ENCODE measurements at places on chromosomes 1 and 21.

GRCh38 chr1:6726253-6726652 lies 24.6 kb upstream of the DNAJC11 start:
- DNase-seq, result no peak

- no peak for DNase-seq
Observed at GRCh38 chr21:46286648-46287002, 483 bp downstream of the YBEY start.

- DNase-seq, result peak; percentile 13
Observed at GRCh38 chr21:15514073-15514946, 215.5 kb upstream of the USP25 start.

- DNase-seq, result no peak
Observed at GRCh38 chr1:41313661-41314131, 47.5 kb upstream of the FOXO6 start.

DNA sequence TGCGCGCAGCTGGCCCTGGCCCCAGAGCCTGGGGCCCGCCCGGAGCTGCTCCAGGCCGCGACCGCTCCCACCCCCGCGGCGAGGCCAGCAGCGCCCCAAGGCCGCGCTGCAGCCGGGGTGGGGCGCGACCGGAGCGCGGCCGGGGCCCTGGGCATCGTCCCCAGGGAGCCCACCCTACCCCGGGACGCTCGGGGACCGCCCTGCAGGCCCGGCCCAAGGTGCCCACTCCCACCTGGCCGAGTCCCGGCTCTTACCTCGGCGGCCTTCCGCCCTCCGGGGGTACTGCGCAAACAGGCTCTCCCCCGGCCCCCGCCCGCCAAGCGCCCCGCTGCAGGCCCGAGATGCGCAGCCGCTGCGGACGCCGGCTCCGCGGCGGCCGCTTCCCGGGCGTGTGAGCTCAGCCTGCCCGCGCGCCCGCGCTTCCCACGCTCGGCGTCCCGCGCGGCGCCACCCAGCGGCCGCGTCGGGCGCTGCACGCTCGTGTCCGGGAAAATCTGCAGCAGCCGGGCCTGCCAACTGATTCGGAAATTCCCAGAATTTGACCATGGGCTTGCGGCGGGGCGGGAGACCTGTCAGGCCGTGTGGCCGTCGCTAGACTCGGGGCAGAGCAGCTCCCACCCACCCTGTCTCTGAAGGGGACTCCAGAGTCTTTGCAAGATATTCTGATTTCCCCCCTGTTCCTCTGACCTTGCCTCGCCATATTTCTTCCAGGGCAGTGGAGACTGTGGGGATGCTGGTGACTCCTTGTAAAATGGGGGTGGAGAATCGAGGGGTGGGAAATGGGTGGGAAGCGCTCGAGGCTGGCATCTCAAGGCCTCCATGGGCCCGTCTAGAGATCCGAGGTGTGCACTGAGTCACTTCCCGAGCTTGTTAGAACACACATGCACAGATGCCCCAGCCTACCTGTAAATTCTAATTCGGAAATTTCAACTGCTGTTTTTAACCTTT lies 41.9 kb downstream of the CD34 start:
- peak; percentile 48 for DNase-seq

GRCh38 chr1:11920239-11920903 lies 5.9 kb downstream of the KIAA2013 start:
- no peak for DNase-seq

- DNase-seq, result no peak
Observed at GRCh38 chr1:203296460-203297073, 8.8 kb upstream of the BTG2 start.

DNA sequence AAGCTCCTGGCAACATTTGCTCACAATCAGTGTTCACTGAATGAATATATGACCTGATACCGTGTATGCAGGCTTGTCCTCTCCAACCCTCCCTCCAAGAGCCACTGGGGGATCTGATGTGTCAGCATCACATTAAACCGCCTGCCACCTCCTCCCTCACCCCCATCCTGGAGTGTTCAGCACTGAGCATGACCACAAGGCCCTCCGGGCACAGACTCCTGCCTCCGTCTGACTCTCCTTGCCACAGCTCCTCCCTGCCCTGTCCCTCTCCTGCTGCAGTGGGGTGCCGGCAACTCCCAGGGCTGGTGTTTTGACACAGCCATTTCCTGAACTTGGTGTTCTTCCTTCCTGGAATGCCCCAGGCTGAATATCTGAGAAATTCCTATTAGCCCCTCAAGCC lies 136.7 kb downstream of the FCRL5 start:
- DNase-seq, result no peak

DNA sequence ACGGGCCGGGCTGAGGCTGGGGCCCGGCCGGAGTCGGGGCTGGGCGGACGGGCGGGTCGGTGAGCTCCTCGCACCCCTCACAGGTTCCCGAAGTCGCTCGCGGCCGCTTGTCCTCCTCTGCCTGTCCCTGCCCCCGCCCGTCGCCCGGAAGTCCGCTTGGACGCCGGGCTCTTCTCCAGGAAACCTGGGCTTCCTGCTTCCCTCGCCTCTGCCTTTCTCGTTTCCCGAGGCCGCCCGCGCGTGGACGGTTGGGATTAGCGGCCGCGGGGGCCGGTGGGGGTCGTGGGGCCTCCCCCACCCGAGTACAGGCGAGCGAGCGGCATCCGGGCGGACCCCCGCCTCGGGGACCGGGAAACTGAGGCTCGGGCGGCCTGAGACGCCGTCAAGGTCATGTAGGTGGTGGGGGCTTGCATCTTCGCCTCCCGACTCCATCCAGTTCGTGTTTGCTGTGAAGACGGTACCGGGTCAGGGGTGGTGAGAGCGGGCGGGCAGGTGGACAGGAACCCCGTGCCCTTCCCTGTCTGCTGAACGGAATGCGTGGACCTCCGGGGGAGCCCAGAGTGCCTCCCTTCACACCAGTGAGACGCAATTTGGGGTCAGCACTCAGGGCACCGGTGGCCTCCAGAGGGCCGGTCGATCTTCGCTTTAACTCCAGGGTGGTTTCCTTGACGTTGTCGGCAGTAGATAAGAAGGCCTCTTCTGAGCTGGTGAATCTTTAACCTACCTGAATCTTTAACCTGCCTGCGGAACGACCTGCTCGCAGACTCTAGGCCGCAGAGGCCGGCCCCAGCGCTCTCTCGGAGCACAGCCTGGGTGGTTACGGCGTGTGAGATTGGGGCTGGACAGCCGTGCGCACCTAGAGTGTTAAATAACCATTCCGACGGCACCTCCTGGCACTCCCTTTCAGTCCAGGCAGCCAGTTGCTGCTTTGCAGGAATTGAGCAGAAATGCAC lies 686 bp downstream of the ARF1 start:
- peak; percentile 44 for DNase-seq

- no peak for DNase-seq
Observed at GRCh38 chr1:201499795-201500669, 6.9 kb downstream of the CSRP1 start.

DNA sequence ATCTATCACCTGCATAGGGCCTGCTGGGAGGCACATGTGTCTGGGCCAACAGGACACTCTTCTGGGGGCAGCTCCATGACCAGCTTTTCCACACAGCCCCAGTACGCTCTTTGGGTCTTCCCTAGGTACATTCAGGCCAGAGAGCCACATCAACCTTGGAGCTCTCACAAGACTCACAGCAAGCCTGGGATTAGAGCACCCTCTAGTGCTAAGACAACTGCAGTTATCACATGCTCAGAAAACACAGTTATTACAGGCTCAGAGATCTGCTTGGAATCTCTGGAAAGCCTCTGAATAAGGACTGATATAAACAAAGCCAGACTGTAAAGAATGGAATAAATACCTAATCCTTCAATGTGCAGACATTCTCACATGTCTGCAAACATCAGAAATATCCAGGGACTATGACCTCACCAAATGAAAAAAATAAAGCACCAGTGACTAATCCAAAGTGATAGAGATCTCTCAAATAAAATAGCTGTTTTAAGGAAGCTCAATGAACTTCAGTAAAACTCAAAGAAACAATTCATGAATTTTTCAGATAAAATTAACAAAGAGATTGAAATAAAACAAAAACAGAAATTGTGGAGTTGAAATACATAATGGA lies 563.9 kb upstream of the NR5A2 start:
- DNase-seq, result no peak

DNA sequence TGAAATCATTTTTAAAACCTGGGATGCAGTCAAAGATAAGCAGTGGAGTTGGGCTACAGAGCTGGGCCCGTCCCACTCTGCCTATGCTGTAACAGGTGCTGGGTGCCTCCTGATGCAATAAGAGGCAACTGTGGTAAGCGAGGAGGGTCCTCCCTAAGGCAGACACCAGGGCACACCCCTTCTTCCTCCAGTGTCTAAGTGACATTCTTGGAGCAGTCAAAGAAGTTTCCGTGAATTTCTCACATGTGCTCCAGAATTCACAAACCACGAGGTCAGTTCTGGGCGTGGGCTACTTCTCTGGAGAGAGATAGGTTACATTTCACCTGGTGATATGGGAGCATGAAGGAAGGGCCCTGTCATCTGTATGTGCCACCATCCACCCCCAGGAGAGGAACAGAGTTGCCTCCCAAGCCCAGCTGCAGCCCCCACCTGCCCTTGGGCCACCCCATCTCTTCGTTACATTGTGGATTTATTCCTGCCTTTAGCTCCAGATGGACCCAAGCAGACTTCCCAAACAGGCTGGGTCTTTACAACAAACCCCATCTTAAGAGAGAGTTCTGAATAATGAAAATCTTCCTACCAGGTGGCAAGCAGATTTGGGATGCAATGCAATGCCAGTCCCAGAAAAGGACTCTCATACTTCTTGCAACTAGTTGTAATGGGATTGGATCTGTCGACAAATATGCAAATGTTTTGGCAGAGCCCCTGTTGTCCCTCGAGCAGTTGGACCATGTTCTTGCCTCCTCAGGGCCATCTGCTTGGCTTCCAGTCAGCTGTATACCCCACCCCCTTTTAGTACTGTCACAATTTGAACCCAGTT lies 82.5 kb upstream of the CNTN2 start:
- DNase-seq, result no peak

GRCh38 chr21:40373761-40374160 lies 473.2 kb downstream of the DSCAM start:
- no peak for DNase-seq

DNA sequence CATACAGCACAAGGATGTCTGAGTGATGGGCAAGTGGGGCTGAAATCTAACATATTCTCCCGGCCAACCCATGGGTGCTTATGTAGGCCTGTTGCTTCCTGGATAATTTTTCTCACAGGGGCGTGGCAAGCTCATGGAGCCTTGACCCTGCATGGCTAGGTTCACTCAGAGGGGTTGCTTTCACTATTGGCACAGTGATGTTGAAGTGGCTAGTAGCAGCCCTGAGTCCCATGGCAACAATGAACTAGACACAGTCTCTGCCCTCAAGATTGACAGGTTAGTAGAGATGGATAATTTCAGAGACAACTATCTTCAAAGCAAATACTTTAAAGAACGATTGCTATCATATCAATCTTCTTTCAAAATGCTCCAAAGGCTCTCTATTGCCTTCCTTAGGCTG lies 6.5 kb upstream of the MAB21L3 start:
- DNase-seq, result no peak

DNA sequence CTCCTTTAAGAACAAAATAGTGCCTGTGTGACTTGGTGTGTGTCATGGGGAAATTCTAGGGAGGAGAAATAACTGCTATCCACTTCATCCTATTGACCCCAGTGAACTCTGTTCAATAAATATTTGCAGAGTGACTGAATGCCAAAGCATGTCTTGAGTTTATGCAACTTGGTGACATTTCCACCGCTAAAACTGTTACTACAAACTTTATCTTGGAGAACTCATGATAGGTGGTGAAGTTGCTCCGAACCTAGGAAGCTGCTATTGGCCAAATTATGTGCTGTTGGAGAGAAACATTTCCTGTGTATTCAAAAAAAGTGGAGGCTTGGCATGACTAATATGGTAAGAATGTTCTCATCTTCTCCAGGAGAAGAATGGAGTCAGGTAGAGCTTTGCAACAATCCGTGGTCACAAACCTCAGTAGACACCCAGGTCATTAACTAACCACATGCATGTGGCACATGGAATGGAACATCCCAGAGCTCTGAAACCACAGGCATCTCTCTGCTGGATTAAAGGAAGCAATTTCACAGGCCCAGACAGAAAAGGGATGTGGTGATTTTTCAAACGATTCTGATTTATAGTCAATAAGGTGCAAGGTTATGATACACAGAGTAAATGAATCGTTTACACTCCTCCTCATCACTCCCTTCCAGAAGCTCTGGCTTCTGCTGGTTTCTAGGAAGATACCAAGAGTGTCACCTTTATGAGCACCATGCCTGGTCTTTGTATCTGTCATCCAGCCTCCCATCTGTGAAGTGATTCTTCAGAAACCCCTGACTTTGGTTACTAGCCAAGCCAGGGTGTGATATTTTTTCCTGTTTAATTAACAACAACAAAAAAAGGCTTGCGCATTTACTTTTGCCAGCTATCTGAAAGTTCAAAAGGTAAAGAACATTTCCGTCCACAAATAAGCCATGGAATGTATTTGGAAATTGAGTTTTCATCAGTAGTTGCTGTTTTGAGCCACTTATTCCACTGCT lies 361.1 kb downstream of the TGFB2 start:
- DNase-seq, result no peak

DNA sequence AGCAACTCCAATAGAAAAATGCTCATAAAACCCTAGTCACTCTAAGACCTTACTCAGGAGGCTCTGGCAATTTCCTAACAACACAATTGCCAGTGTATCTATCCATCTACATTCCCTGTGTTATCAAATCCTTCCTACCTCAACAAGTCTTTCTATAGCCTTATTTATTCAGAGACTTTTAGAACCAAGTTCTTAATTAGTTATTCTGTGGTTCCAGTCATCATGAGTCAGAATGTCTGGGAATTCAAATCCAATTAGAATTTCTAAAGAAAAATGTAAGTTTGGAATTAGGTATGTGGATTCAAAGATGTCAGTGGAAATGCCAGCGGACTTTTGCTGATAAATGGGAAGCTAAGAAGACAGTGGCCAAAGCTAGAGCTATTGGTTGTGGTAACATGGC lies 302.6 kb upstream of the C1orf87 start:
- DNase-seq, result no peak

GRCh38 chr21:42505090-42505726 lies 8.4 kb upstream of the SLC37A1 start:
- no peak for DNase-seq

DNA sequence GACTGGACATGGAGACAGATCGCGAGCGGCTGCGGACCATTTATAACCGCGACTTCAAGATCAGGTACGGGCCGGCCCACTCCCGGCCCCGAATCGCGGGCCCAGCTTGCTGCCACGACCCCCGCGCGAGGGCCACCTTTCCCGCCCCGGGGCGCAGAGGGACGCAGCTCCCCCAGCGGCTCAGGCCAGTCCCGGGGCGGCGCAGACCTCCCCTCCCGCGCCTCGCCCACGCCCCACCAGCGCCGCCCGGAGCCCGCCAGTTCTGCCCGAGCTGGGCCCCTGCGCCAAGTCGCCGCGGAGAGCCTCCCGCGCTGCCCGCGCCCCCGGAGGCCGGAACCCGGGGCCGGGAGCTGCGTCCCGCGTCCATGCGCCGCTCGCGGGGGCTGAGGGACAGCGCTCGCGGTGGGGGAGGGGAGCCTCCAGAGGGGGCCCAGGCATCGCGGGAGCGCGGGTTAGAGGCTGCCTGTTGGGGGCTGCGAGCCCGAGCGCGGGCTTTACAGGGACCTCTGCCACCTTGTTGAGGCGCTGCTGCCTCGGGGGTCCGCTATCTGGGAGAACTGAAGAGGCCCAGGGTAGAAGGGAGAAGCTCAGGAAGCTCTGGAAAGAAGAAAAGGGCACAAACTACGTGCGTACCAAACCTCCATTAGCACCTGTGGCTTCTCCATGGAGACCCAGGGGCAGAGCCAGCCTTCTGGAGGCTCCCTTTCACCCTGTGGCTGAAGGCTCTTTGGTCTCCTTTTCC lies 698 bp downstream of the MOV10 start:
- peak; percentile 34 for DNase-seq

All from stimulated activated naive CD4-positive, alpha-beta T cell treated with Interleukin-2 at 50 U/mL for 16 hours (primary cell).